Type B pancreatic cell (in vitro differentiated cells): ENCODE measurements at places on chromosomes 16 and 17. TPM values are rescaled to one million over a fixed set of nuclear protein-coding genes. Genes with fewer than 3 reads are reported as not detected.

DNA sequence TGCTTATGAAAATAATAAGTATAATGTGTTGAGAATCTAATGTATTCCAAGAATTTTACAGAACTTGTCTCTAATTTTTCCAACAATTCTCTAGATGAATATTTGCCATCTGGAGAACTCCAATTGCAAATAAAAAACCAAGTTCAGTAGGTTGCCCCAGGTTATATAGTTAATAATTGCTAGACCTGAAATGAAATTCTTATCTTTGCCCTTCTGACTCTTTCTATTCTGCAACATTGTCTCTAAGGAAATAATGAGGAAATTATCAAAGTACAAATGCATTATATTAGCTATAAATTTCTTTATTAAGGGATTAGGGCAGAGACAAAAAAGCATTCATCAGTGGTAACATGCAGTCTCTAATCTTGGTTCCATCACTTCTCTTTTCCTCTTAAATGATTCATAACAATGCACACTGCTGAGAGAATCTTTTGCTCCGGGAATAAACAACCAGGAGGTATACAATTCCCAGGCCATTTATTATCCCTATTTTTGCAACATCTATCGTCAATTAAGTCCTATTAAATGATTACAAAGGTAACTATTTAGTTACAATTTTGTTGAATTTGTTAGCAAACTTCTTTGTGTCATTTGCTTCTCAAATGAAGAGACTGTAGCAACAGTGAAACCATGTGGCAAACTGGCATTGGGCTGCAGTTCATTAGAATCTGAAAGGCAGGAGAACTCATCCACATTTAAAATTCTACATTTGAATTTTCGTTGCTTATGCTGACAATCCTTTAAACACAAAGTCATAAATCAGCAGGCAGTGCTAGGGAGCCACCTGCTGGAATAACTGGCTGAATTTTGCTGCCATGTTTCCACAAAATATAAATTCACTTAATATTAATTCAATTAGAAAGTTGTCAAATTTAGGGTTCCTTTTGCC lies 349.6 kb downstream of the KIF2B start:
- H3K4me3 ChIP-seq = no peak overlapping the region
- H3K27ac ChIP-seq = no peak overlapping the region
- DNase-seq = no peak
- peaks cover 10% of the 10 kb centered on the region for H3K27me3 ChIP-seq
- H3K36me3 ChIP-seq = no peaks in the 10 kb centered on the region

GRCh38 chr16:27729516-27730304 lies 179.8 kb downstream of the KATNIP start:
- H3K27ac ChIP-seq = no peak overlapping the region
- no peak for DNase-seq
- H3K4me3 ChIP-seq = no peak overlapping the region
- H3K27me3 ChIP-seq = no peaks in the 10 kb centered on the region
- peaks cover 23% of the 10 kb centered on the region for H3K36me3 ChIP-seq
- peaks cover 17% of the 10 kb centered on the region for H3K4me1 ChIP-seq

GRCh38 chr17:6558932-6559752 lies 2.8 kb upstream of the PITPNM3 start:
- peaks cover 27% of the 10 kb centered on the region for H3K4me1 ChIP-seq
- peak overlapping the region; percentile 48 for H3K27ac ChIP-seq
- no peak for DNase-seq

DNA sequence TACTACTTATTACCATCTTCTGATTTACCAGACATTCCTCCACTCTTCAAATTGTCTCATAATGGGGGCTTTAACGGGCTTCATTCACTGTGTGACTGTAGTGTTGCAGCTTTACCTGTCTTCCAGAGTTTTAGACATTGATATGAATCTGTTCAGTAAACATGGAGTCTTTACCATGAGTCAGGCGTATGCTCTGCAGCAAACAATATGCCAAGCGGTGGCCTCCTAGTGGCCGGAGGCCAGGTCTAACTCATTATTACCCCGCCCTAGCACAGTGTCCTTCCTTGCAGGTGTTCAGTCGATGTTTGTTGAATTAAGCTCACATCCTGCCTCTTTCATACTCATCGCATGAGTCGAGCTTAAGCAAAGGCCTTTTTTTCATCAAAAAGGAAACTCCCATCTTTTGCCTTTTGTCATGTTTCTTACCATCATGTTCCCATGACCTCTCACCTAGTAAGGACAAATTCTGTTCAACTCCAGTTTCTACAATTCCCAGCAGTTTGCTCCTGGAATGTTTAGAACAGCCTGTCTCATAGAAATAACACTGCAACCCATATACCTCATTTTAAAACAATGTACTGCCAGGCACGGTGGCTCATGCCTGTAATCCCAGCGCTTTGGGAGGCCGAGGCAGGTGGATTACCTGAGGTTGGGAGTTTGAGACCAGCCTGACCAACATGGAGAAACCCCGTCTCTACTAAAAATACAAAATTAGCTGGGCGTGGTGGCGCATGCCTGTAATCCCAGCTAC lies 39.4 kb downstream of the TUBD1 start:
- H3K4me3 ChIP-seq = no peak overlapping the region
- peaks cover 45% of the 10 kb centered on the region for H3K4me1 ChIP-seq
- H3K36me3 ChIP-seq = no peaks in the 10 kb centered on the region

- no peak overlapping the region for H3K27ac ChIP-seq
- H3K4me3 ChIP-seq = no peak overlapping the region
- H3K27me3 ChIP-seq = no peaks in the 10 kb centered on the region
- no peaks in the 10 kb centered on the region for H3K36me3 ChIP-seq
- DNase-seq = no peak
These were observed 99.3 kb upstream of the FAM20A start for GRCh38 chr17:68700421-68700820.

DNA sequence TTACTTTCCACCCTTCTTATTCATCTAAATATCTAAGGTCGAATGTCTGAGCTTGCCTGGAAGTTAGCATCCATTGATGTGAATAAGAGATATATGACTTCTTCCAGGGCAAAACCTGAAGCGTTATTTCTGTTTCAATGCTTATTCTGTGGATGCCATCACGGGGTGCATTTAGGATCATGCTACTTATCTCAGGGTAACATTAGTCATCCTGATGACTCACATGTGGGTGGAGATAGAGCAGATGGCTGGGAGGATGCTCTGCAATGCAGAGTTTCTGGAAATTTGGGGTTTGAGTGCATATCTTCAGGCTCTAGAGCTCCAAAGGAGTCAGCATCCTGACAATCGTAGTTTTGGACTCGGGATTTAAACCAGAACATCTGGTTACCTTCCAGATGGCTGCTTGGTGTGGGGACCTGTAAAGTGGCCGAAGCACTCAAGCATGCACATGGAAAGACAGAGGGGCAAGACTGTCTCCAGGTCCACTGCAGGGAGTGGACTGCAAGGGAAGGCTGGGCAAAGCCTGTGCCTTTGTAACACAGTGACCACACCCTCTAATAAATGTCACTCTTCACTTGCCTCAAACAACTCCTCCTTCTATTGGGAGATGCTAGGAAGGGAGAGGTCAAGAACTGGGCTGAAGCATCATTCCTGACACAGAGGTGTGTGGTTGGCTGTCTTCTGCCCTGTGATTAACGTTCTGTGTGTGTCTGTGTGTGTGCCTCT lies 175.2 kb upstream of the SALL1 start:
- no peaks in the 10 kb centered on the region for H3K36me3 ChIP-seq
- H3K4me1 ChIP-seq = peaks cover 15% of the 10 kb centered on the region
- peak overlapping the region; percentile 3 for H3K27ac ChIP-seq
- no peak for DNase-seq
- no peak overlapping the region for H3K4me3 ChIP-seq
- peaks cover 14% of the 10 kb centered on the region for H3K27me3 ChIP-seq

FN3K gene
- total RNA-seq = 30.3 and 31.3 TPM in 2 replicates

GRCh38 chr17:47844814-47845715 lies 4.0 kb upstream of the SCRN2 start:
- H3K4me1 ChIP-seq = peaks cover 16% of the 10 kb centered on the region
- H3K36me3 ChIP-seq = no peaks in the 10 kb centered on the region
- peak overlapping the region; percentile 55 for H3K27ac ChIP-seq
- peak overlapping the region; percentile 82 for H3K4me3 ChIP-seq
- peaks cover 61% of the 10 kb centered on the region for H3K27me3 ChIP-seq

DBNDD1 gene
- 11.6 and 21.2 TPM in 2 replicates for total RNA-seq

DNA sequence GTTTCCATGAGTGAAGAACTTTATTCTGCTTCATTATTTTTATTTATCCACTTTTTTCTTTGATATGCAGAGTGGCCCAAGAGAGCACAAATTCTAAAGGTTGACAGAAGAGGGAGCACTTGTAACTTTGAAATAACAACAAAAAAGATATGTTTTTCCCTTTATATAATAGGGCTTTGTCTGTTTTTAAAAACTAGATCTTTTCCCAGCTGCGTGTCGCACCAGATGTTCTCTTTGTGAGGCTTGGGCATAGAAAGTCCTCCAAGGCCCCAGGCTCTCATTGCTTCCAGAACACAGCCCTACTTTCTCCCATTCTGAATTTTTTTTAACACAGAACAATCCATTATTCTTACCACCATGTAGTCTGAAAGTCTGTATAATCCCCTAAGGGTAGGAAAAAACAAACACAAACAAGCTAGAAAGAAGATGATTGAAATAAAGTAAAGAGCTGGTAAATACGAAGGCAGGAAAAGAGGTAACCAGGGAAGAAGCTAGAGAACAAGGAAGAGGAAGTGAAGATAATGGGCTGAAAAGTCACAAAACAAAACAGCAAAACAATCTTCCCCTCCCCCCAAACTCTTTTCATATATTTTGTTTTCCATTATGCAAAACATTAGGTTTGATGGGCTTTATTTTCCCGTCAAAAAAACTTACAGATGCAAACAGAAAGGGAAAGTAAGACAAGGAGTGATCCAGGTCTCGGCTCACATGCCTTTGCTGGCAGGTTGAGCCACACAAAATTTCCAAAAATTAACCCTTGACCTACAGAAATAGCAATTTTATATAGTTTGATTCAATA lies 160.4 kb downstream of the ABCA8 start:
- no peaks in the 10 kb centered on the region for H3K36me3 ChIP-seq
- DNase-seq = no peak
- H3K4me1 ChIP-seq = peaks cover 11% of the 10 kb centered on the region
- H3K4me3 ChIP-seq = no peak overlapping the region
- H3K27me3 ChIP-seq = peaks cover 2% of the 10 kb centered on the region
- H3K27ac ChIP-seq = no peak overlapping the region

GRCh38 chr17:19338031-19338990 lies 24.2 kb downstream of the B9D1 start:
- H3K27ac ChIP-seq = peak overlapping the region; percentile 48
- DNase-seq = no peak
- peaks cover 8% of the 10 kb centered on the region for H3K36me3 ChIP-seq
- no peak overlapping the region for H3K4me3 ChIP-seq
- H3K27me3 ChIP-seq = no peaks in the 10 kb centered on the region

DNA sequence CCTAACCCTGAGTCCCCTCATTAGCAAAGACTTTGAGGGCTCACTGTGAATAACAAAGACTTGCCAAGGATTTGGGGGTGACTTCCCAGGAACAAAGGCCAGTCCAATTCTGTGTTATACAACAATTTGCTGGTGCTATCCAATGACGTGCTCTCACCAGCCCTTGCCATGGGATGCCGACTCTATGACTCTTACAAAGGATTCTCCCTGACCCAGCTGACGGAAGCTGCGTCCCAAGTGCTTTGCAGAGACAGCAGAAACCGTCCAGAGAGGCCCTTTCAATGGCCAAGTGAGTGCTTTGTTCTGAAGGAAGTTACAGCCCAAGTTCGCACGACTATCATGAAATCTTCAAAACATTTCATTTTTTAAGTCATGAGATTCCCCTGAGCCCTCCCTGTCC lies 345.3 kb upstream of the TNRC6C start:
- no peak overlapping the region for H3K4me3 ChIP-seq
- peaks cover 17% of the 10 kb centered on the region for H3K27me3 ChIP-seq
- no peak overlapping the region for H3K27ac ChIP-seq
- H3K4me1 ChIP-seq = peaks cover 18% of the 10 kb centered on the region
- no peak for DNase-seq

C17orf50 gene
- total RNA-seq = not detected in 2 replicates

DNA sequence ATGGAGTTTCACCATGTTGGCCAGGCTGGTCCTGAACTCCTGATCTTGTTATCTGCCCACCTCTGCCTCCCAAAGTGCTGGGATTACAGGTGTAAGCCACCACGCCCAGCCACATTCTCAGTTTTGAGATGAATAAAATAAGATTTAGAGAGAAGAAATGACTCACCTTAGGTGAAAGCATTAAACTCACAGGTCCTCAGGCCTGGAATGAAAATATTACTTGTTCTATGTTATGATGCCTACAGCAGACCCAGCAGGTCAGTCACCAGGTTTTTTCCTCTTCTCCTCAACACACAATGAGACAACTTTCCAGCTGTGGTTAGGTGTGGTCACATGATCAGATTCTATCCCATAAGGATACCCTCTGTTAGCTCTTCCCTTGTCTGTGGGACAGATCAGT lies 150.3 kb downstream of the C16orf95 start:
- H3K4me3 ChIP-seq = no peak overlapping the region
- H3K27ac ChIP-seq = no peak overlapping the region
- peaks cover 3% of the 10 kb centered on the region for H3K36me3 ChIP-seq
- H3K4me1 ChIP-seq = peaks cover 11% of the 10 kb centered on the region
